ENCODE measurements at places on chromosomes 4 and X.

DNA sequence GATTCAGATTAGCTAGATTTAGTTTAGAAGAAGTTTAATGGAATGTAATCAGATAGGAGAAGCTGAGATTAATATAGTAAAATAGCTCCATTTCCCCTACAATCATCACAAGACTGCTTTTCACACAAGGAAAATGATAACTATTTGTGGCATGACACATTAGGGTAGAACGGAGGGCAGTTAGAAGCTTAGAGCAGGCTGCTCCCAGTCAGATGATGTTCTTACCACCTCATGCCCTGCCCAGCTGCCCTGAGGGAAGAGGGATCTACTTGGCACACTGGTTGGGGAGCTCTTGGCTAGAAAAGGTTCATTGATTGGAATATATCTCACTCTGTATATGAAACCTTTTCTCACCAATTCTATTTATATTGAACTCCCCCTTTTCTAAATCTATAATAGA is 180.7 kb upstream of the IL15 start:
- no peak for DNase-seq

GRCh38 chrX:118116713-118117550 is at the start of gene KLHL13:
TSS of gene KLHL13 (minus strand) at chrX:118116810. CDS start at chrX:118028473, 88,337 bp downstream.
- no peak for DNase-seq

DNA sequence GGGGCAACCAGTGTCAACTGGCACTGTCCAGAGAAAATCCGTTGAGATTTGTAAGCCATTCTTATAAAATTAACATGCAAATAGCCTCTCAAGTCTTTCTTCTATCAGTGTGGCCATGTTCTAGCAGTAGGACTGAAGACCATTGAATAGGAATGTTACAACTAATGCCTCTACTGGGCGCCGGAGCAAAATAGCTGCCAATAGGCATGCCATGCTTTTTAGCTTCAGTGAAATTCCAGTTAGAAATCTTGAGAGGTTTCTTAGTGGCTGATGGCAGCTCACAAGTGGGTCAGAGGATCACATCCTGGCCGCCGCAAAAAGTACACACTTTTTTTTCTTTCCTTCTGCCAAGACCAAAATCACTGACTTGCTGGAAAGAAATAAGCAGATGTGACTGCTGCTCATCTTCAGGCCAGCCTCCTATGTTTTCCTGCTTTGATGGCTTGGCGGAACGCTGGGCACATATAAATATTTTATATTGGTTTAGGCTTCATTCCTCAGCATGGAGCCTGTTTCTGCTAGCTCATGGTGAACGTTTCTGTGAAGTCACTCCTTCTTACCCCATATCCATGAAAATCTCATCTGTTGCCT is 293.1 kb downstream of the TENM3 start:
- no peak for DNase-seq

DNA sequence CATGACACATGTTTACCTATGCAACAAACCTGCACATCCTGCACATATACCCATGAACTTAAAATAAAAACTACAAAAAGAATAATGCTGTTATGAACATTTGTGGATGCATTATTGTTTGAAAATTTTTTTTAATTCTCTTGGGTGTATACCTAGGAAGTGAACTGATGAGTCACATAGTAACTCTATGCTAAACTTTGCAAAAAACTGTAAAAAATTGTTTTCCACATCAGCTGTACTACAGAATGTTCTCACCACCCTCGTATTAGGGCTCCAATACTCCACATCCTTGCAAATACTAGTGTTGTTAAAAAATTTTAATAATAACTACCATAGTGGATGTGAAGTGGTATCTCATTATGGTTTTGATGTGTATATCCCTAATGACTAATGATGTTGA is 33.3 kb upstream of the ZNF280C start:
- no peak for DNase-seq

DNA sequence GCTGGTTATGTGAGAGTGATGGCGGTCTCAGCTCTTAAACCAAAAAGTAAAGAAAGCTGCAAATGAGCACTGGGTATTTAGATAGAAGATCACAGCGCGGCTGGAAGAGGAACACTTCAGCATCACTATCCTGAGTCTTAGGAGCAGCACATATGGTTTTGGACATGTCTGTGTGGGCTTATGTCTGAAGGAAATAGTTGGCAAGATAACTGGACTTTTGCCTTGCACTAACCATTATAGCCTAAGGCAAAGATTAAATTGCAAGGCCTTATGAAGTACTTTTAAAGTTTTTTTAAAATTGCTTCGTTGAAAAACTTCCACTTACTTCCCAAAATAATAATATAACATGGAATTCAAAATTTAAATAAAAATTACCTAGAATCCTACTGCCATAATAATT is 4.6 kb upstream of the RAB9A start:
- no peak for DNase-seq

- DNase-seq = no peak
These were observed 39.9 kb downstream of the FAM149A start for GRCh38 chr4:186144198-186144945.

All from NCI-H2029 treated with DMSO at 0.1 percent for 48 hours (cell line).